ENCODE measurements at places on chromosomes 12 and 14. TPM values are rescaled to one million over a fixed set of nuclear protein-coding genes. Genes with fewer than 3 reads are reported as not detected.

The MOK gene
- 9.2 TPM for total RNA-seq

DNA sequence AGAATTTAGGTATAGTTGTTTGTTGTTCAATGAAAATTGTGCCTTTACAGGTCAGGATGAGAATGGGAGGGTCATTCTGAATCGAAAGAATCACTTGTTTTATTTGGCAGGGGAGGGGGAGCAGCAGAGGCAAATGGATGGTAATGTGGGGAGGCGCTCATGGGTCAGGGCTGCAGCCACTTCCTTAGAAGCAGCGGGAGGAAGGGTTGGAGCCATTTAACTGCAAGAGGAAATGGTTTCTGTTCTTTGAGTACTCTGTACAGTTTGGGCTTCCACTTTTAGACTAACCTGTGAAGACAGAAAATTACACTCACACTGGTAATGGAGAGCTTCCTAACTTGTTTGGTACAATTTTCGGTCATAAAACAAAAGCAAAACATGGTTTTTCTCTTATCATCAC is 57.2 kb downstream of the PIWIL1 start:
- H3K36me3 ChIP-seq = no peaks in the 10 kb centered on the region
- no peak overlapping the region for H3K27ac ChIP-seq
- H3K4me3 ChIP-seq = no peak overlapping the region
- H3K27me3 ChIP-seq = peaks cover 9% of the 10 kb centered on the region

DNA sequence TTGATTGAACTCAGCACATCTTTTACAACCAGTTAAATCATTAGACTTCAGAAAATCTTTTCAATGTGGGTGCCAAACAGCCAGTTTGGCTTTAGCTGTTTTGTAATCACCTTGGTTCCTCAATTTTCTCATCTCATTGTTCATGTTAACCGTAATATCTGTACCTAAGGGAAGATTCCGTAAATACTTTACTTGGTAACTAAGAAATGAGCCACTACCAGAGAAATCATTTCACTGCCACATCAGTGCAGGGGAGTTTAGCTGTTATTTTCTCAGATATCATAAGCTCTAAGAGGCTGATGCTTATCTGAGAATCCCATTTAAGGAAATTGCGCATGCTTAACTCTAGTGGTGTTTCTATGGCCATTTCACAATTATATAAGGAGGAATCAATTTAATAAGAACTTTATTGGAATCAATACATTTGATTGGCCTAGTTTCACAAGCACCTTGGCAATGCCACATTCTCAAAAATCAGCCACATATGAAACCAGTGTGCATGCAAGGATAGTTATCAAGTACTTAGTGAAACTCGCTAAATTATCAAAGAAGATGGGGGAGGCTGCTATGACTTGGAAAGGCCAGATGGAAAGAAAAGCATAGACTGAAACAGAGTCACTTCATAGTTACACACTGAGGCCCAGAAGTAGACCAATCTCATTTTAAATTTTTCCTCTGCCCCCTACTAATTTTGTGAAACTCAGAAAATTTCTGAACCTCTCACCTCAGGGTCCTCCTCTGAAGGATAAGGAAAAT is 28.1 kb upstream of the IL22 start:
- no peaks in the 10 kb centered on the region for H3K4me1 ChIP-seq
- no peak overlapping the region for H3K4me3 ChIP-seq
- H3K36me3 ChIP-seq = no peaks in the 10 kb centered on the region
- H3K27me3 ChIP-seq = no peaks in the 10 kb centered on the region
- no peak overlapping the region for H3K27ac ChIP-seq
- no peak for DNase-seq

The KRT86 gene
- total RNA-seq = 0.04 TPM

GRCh38 chr12:80632835-80633234 is 74.6 kb upstream of the MYF6 start:
- no peaks in the 10 kb centered on the region for H3K36me3 ChIP-seq
- no peak overlapping the region for H3K4me3 ChIP-seq
- H3K27me3 ChIP-seq = no peaks in the 10 kb centered on the region
- DNase-seq = no peak

The RNU7-1 gene
- not detected for total RNA-seq

Data from muscle of leg (tissue), 16 donors.